Activated CD8-positive, alpha-beta memory T cell treated with anti-CD3 and anti-CD28 coated beads for 4 hours (primary cell): ENCODE measurements at places on chromosomes 16 and 17.

DNA sequence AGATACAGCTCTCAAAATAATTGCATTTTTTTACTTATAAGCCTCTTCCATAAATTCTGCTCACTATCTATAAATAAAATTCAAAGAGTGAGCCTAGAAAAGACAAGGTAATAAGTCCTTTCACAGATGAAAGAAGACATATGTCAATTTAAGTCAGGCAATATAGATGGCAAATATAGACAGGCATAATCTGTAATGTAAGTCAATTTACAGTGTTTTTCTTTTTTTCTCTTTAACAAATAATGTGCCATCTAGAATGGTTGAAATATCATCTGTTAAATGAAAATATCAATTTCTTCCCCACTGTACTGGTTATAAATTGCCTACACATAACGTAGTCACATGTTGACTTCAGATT lies 1409.2 kb upstream of the GOT2 start:
- DNase-seq = no peak

- no peak for DNase-seq
Measured at GRCh38 chr17:17934214-17934613, 38.0 kb downstream of the TOM1L2 start.

DNA sequence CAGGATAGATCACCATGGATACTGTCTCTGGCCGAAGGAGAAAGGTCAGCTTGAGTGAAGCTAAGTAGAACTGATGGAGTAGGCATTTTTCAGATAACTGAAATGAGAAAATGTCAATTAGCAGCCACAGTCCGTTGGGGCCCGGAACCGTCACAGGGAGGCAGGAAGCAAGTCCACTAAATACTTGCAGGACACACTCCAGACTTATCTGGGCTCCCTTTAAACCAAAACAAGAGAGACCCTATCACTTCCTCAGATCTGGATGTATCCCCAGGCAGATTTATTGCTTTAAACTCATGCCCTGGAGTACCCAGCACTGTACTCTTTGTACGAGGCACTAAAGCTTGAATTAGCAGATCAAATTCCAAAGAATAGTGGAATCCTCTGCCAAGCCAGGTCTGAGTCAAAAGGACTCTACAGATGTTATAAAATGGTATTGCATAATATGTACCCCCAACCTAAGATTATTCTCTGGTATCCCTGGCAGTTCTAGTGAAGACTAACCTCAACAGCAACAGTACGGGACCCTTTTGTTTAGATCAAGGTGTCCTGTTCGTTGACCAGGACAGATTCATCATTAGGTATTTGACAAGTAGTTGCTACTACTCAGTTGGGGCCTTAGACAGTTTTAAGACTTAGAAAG lies 8.1 kb downstream of the ZP2 start:
- no peak for DNase-seq

- DNase-seq = no peak
Measured at GRCh38 chr16:67415872-67416793, at the start of gene ZDHHC1. TSS of gene ZDHHC1 (minus strand) at chr16:67416477. CDS start at chr16:67407775, 8,702 bp downstream.

GRCh38 chr16:9567666-9568065 lies 476.2 kb downstream of the HAPSTR1 start:
- DNase-seq = no peak

DNA sequence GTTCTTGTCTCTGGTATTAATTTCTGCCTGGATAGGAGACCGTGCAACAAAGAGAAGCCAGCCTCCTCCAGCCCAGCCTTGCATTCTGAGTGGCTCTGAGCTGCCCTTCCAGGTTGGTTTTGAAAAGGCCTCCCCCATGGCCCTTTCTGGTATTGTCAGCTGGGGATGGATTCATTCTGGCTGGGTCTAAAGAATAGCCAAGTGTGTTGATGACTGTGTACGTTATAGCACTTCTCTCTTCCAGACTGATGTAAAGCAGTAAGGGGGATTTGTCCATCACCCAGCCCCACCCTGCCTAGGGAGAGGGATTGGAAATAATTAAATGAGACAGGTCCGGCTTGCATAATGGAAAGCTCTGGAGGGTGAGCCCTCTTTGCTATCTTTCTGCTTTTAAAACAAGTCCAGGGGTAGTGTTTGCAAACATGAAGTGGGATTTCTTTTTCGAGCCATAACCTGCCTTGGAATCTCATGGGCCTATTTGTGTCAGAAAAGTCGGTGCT lies 146.4 kb downstream of the MSI2 start:
- DNase-seq = no peak

GRCh38 chr16:49419862-49420261 lies 46.3 kb downstream of the C16orf78 start:
- DNase-seq = no peak

DNA sequence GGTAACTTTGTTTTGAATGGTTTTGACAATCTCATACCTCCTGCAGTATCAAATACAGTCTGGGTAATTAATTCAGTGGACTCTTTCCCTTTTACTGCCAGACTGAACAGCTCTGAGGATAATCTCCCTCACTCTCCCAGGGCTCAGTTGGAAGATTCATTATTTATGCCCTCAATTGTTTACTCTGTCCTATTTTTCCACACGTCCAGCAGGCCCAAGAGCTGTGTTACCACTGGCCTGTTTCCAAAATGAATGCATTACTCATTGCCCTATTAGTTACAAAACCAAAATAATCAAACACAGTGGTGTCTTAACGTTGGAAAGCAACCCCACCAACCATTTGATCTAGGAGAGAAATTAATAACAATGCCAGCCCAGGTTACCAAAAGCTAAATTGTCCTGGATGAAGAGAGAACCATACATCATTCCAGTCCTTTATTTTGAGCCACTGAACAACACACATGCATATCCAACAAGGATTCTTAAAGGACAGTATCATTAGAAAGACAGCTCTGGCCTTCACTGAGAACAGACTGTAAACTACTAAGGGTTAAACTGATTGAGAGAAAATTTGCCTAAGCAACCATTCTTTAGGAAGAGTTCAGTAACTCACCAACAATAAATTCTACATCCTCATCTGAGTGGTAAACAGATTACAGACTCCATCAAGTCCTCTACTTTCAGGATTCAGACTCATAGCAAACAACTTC lies 34.5 kb downstream of the FAM222B start:
- no peak for DNase-seq

DNA sequence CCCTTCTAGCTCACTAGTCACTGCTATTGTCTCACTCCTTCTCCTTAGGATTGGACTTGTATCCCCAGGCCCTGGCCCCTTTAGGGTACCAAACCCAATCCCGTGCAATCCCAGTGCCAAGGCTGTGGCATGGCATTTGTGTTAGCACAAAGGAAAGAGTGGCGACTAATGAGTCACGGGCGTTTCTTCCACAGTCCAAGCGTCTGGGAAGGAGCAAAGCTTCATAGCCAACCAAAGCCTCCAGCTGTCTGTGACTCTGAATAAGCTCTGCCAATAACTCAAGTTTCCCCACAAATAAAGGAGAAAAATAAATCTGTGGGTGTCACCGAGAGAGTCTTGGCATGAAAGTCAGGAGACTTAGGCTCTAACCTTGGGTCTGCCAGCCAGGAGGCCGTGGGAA lies 54.6 kb upstream of the COX10 start:
- no peak for DNase-seq

DNA sequence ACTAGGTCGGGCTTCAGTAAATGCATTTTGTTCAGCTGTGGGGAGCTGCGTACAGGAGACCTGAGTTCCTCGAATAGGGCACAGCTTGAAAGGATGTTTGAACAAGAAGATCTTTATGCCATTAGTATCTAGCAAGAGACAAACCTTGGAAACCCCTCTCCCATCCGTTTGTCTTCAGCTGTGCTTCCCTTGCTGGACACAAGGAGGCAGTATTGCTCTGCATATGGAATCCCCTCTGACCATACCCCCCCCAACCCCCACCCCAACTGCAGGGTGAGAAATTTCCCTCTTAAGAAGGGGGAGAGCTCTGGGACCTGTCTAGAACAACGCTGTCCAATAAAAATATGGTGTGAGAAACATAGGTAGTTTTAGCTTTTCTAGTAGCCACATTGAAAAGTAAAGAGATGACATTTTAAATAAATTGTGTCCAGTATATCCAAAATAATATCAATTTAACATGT lies 1.6 kb downstream of the MRM1 start:
- DNase-seq = peak; percentile 48

DNA sequence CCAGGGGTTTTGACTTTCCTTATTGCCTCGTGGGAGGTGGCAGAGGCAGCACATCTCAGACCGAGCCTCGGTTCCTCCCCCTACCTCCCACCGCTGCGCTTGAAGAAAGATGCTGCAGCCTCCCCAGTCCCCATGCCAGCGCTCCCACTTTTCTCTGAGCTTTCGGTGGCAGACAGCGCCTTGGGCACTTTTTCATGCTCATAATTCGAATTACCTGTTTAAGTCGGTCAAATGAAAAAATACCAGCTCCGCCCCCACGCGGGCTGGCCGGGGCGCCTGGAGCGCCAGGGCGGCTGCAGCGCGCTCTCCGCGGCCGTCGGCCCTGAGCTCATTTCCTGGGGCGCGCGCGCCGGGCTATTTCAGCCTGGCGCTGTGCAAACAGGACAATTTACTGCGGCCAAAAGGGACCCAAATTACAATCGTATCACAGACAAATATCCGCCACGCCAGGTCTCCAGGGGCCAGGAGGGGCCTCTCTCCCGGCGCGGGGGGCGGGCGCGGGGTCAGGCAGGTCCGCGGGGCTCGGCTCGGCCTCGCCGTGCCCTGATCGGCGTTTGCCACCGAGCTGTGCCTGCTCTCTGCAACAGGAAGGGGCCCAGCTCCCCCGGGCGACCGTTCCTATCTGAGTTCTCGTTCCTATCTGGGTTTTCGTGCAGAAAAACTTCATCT lies 45.0 kb downstream of the SOST start:
- DNase-seq = no peak

GRCh38 chr17:66392783-66393437 lies 90.5 kb downstream of the PRKCA start:
- no peak for DNase-seq

GRCh38 chr16:82621781-82622180 lies 5.0 kb upstream of the CDH13 start:
- DNase-seq = no peak

GRCh38 chr17:14845591-14846281 lies 419.4 kb downstream of the PMP22 start:
- no peak for DNase-seq

- DNase-seq = no peak
Measured at GRCh38 chr17:32777436-32777835, 99.5 kb downstream of the MYO1D start.

DNA sequence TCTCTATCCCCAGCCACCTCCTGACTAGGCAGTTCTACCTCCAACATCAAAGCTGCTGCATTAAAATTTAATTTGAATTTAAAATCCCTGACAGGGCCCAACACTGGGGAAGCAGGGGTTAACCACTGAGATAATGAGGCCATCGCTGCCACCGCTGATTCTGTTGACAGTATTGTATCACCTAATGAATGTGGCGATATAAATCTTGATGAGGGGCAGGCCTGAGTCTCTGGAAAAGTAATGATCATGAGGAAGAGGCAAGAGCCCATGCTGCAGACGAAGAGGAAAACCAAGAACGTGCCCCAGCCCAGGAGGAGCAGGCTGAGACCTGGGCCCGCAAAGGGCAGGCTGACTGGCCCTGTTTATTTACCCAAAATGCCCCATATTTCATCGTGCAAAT lies 251.4 kb upstream of the ZFHX3 start:
- DNase-seq = no peak

- DNase-seq = no peak
Measured at GRCh38 chr16:89034971-89035668, 58.1 kb upstream of the CBFA2T3 start.

DNA sequence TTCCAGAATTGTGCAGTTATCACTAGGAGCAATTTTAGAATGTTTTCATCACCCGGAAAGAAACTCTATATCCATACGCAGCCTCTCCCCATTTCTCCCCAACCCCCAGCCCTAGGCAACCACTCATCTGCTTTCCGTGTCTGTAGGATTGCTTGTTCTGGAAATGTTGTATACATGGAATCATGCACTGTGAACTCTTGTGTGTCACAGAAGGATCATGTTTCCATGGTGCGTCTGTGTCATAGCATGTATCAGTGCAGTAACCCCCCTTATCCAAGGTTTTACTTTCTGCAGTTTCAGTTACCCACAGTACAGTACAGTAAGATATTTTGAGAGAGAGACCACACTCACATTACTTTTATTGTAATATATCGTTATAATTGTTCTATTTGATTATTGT lies 299.4 kb downstream of the CPPED1 start:
- no peak for DNase-seq

GRCh38 chr17:50575581-50576210 lies 15.2 kb downstream of the CACNA1G start:
- no peak for DNase-seq

DNA sequence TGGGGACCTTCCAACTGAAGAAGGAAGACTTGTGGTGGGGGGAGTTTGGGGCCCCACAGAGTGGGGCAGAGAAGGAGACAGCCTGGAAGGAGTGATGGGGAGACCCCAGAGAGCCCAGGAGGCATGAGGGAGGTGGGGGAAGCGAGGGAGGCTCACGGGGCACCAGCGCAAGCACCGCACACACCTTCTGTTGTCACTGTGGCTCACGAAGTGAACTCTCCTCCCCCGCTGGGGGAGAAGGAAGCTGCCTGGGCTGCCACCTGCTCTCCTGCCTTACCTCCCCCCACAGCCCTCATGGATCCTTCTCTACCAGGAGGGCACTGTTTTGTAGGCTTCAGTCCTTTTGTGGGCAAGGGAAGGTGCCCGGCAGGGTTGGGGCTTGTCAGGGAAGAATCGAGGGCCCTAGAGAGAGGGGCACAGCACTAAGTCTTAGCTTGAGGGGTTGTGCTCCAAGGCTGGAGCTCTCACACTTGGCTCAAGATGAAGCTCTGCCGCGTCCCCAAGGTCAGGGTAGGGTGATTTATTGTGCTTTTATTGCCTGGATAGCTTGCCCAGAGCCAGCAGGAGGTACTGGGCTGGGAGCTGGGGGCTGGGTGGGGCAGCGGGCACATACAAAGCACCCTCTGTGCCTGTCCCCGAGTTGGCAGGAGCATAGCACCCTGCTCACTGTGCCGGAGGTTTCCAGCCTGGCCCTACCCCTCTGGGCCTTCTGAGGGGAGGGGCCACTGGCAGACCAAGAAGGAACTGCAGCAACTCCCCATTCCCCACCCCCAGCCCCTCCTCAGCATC lies 4.6 kb upstream of the STARD3 start:
- no peak for DNase-seq

DNA sequence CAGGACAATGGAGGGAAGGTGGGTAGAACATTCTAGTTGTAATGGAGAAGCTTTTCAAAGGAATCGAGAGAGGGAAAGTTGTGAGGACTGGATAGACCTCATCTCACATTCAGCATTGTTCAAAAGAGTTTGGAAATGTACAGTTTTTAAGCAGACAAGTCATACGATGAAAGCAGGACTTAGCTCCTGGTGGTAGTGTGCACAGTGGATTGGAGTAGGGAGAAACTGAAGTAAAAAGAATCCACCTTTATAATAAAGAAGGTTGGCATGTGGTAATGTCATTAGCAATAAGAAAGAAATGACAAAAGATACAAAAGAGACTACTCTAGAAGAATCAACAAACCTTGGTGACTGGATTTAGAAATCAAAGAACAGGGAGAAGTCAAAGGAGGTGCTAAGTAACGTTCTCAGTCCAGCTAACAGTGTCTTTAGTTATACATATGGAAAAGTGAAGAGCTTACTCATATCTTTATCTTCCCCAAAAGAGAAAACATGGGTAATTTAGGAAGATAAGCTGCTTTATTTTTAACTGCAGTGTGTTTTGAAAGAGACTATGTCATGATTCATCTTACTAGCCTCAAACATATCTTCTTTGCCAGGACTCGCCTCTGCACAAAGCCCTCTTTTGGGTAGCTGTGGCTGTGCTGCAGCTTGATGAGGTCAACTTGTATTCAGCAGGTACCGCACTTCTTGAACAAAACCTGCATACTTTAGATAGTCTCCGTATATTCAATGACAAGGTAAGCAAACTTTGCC lies 18.7 kb upstream of the EVI2A start:
- no peak for DNase-seq
